ENCODE measurements at places on chromosomes 2 and 18.

DNA sequence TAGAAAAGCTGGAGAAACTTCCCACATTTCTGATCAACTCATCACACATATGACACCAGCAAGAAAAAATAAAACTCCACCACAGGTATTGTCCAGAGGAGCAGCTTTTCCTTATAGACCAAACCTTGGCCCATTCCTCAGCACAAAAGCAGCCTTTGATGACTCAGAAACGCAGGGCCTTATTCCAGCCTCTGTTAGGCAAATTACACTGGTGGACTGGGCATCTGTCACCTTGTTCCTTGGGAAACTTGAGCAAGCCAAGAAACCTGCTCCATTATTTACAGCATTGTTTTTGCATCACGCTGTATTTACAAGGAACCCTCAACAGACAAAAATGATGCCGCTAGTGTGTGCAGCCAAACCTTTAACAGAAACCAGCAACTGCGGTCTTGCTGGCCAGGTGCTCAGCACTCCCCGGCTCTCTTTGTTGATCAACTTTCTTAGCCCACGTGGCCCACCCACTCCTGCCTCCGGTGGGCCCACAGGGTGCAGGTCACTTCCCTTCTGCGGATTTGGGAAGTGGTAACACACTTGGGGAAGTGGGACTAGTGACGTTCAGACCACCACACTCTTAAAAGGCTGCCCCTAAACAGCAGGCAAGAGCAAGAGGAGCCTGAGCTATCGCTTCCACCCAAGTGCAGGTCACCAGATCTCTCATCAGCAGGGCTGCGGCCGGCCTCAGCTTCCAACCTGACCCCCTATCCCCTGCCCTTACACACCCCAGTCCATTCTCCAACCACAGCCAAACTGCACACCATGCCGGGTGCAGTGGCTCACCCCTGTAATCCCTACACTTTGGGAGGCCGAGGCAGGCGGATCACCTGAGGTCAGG is 1.5 kb downstream of the AP1S3 start:
- no peak for DNase-seq

DNA sequence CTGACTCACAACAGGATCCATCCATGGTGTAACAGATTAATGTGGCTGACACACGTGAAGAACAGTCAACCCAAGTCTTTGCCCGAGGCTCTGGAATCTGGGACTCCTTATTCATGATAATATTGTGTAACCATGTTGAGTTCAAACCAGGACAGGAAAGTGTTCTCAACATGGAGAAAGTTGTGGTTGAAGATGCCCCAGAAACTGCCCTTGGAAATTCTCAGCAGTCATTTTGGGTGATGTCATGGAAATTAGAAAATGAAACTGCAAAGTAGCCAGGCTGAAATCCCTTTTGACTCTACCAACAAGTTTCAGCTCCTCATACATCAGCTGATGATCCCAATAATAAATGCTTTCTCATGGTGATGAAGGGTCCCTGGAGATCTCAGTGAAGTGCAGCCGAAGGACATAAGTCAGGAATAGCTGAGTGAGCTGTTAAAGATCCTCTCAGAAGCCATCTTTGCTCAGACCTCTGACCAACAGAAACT is 307.7 kb downstream of the TNS1 start:
- DNase-seq = no peak

- DNase-seq = no peak
These were observed 284.6 kb downstream of the DPP10 start for GRCh38 chr2:114727012-114727411.

DNA sequence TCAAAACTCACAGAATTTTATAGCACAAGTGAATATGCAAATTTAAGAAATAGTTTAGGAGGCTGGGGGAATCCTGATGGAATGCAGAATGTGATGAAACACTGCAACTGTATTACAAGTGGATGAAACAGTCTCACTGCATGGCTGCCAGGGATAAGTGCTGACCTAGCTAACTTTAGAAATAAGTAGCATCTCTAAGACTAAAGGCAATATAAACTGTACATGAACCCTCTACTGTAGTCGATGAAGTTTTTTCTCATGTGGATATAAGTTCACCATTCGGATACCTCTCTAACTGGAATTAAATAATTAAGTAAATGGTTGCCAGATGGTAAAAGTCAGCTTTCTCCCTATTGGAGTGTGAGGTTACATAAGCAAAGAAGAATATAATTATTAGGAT is 777.8 kb upstream of the RAB6C start:
- DNase-seq = no peak

- DNase-seq = no peak
These were observed 324.1 kb upstream of the NT5C1B start for GRCh38 chr2:18913512-18913911.

DNA sequence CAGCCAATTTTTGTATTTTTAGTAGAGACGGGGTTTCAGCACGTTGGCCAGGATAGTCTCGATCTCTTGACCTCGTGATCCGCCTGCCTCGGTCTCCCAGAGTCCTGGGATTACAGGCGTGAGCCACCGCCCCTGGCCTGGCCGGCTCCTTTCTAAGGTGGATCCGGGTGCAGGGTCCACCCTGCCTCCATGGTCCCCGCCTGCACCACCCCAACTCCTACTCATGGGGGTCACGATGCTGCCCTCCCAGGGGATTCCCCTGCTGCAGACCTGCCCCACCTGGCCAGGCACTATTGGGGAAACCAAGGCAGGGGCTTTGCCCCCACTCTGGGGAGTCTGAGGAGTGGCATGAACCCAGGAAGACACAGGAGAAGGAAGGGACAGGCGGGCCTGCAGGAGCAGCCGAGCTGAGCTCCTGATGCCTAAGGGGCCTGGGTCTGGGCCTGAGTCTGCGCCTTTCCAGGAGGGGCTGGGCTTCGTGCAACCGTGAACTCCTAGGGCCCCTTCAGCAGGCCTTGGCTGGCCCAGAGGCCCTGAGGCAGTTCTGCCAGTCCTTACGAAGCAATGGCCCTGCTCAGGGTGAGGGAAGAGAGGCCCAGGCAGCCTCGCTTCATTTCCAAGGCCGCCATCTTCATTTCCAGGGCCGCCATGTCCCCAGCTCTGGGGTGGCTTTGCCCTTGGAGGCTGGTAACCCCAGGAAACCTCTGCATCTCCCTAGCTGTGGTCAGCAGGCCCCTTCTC is 67.2 kb upstream of the SMAD7 start:
- no peak for DNase-seq

GRCh38 chr18:61731178-61731577 is 161.6 kb downstream of the RNF152 start:
- no peak for DNase-seq

- DNase-seq = no peak
These were observed 146.3 kb downstream of the GALR1 start for GRCh38 chr18:77395953-77396352.

DNA sequence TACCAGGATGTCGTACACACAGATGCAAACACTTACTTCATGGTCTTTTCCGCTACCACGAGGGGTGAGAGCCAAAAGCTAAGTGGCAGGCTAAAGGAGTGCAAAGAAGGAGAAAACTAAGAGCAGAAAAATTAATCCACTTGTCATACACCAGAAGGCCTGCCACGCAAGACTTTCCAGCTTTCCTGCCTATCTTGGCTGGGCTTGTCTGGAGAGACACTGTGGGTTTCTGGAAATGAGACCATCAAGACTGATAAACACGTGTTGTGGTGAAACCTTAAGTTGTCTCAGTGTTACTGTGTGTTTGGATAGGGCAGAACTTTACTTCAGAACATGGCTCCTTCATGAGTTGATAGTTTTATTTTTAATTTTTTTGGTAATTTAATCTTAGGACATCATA is 175.6 kb downstream of the FMNL2 start:
- DNase-seq = no peak

- no peak for DNase-seq
These were observed 11.3 kb upstream of the KCNF1 start for GRCh38 chr2:10900216-10901109.

- no peak for DNase-seq
These were observed 37.9 kb downstream of the DARS1 start for GRCh38 chr2:135947483-135947882.

DNA sequence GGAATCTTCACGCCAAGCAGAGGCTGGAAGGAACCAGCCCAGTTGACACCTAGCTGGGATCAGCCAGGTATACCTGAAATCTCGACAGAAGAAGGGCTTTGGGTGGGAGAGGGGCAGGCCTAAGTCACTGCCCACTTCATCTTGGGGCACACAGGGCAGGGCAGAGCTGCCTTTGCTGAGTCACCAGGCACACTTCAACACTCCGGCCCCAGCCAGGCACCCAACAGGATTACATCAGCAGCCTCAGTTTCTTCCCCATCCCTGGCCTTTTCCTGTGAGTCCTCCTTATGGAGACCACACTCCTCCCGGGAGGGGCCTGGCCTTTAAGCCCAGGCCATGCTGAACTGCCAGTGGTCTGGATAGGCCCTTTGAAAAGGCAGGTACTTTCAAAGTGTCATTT is 201.7 kb upstream of the HS6ST1 start:
- DNase-seq = no peak

DNA sequence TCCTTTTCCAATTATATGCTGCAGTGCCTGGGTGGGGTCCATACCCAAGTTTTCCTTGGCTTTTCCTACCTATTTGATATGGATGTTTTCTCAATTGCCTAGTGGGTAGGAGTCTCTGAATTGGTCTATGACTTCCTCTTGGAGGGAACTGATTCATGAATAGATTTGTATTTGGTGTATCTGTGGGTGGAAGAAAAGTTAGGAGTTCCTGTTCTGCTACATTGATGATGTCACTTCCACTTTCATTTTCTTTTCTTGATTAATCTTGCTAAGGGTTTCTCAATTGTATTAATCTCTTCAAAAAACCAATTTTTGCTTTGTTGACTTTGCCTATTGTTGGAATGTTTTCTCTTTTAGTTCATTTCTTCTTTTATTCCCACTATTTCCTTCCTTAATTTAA is 37.4 kb upstream of the SLC9A2 start:
- DNase-seq = no peak

- DNase-seq = no peak
These were observed 21.7 kb downstream of the TMX3 start for GRCh38 chr18:68693091-68693815.

GRCh38 chr18:79857082-79857671 is 59.4 kb downstream of the KCNG2 start:
- no peak for DNase-seq

GRCh38 chr18:41545091-41545888 is 409.7 kb upstream of the PIK3C3 start:
- no peak for DNase-seq

DNA sequence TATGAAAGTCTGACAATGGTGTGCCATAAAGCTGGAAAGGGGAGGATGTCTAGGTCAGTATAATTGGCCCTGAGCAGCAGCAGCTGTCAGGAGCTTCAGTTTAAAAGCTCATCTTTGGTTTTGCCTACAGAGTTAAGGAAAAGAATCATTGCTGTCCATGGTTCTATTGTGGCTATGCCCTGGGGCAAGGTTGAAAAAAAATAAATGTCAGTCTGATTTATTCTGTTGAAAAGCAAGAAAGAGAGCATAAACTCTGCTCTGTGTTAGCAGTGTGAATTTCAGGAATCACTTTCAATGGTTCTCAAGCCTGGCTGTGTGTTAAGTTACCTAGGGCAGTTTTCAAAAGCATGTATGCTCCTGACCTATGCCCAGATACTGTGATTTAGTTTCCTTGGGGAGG is 446.7 kb downstream of the SETBP1 start:
- no peak for DNase-seq

DNA sequence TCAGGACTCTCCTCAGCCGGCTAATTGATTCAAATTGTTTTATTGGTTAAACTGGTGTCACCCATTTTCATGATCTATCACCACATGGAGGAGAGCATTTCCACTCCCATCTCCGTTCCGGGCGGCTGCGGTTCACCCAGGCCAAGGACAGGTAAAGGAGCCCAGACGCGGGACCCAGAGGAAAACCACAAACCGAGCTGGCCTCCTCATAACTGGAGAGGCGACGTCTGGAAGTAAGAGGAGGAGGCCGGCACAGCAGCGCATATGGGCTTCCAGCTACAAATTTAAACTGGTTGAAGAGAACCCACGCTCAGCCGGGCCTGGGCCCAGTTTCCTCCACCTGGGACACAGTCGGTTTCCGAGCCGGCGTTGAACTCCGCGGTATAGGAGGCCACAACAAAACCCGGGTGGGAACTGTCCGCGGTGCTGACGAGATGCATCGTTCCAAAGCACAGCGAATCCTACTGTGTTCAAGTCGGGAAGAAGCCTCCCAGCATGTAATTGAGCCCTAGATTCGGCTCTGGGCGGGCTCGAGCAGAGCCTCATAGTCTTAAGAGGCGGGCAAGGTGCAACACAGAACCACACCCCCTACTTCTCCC is 3.0 kb upstream of the SKOR2 start:
- no peak for DNase-seq

GRCh38 chr18:49073437-49073836 is 122.7 kb upstream of the SMAD7 start:
- DNase-seq = no peak

DNA sequence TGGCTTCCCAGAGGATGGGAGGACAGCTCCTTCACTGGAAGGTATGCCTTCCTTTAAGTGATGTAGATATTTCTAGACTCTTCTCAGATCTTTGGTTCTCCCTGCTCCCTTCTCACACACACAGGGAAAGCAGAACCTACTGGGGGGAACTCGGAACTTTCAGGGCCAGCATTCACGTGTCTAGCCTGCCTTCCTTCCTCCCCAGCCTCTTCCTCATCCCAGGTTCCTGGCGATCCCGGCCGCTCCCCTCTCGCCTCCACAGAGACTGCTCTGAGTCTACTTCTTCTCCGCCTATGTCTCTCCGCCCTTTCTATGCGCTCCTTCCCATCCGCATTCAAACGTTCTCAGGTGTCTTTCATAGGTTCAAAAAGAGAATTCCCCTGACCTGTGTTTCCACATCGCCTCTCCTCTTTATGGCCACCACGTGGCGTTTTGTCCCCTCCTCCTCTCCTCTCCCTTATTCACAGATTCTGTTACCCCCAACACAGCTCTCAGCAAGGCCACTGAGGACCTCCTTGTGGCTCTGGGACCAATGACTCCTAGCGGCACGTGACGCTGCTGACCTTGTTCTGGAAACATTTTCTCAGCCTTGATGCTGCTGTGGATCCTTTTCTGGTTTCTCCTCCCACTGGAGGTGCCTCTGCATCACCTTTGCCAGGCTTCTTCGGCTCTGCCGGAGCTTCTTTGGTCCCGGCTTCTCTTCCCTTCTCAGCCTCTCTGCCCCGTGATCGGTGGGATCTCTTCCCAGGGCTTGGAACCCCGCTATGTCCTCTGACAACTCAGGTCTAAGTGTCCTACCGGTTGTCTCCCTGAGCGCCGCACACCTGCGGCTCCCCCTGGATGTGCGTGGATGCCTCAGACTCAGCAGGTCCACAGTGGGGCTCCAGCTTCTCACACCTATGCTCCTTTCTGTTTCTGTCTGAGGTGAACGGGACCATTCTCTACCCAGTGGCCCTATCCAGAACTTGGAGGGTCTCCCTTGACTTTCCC is 77.5 kb downstream of the VAPA start:
- no peak for DNase-seq

All from hematopoietic multipotent progenitor cell treated with erythropoietin and hydrocortisone succinate and interleukin-3 and kit ligand, for 15 days (in vitro differentiated cells).